ENCODE measurements at places on chromosomes 11 and 22.

DNA sequence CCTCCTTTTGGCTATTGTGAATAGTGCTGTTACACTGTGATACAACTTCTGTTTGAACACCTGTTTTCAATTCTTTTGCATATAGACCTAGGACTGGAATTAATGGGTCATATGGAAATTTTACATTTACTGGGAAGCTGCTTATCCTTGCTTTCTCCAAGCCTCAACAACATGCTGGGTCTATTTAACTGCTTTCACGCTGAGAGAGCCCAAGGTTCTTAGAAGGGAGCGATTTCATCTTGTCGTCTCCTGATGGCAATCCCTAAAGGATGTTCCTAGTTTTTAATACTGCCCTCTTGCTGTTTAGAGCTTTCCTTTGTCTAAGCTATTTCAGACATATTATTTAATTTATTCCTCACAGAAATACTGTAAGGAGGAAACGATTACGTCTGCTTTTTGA lies 15.5 kb downstream of the IRAG1 start:
- DNase-seq: no peak

GRCh38 chr22:29758959-29759358 lies 7.8 kb downstream of the ZMAT5 start:
- DNase-seq: no peak

- DNase-seq: no peak
These were observed 24.3 kb upstream of the MOB2 start for GRCh38 chr11:1510928-1511327.

DNA sequence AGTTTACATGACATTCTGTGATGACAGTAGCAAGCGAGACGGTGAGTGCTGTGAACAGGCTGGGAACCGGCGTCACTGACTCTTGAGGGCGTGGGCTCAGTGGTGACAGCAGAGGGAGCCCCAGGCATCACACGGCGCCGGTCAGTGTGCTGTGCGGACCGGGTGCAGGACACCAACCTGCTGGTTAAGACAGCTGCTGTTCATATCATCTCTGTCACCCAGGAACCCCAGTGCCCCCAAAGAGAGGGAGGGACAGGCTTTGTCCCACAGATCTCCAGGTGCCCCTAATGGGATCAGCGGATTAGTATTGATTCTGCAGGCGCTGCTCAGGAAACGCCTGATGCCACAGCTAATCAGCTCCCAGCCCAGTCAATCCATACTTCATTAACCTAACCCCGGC lies 18.4 kb downstream of the B3GAT1 start:
- no peak for DNase-seq

GRCh38 chr22:23389271-23390071 lies 190.6 kb downstream of the IGLL1 start:
- DNase-seq: no peak

GRCh38 chr22:49666146-49666809 lies 161.4 kb downstream of the BRD1 start:
- DNase-seq: no peak

DNA sequence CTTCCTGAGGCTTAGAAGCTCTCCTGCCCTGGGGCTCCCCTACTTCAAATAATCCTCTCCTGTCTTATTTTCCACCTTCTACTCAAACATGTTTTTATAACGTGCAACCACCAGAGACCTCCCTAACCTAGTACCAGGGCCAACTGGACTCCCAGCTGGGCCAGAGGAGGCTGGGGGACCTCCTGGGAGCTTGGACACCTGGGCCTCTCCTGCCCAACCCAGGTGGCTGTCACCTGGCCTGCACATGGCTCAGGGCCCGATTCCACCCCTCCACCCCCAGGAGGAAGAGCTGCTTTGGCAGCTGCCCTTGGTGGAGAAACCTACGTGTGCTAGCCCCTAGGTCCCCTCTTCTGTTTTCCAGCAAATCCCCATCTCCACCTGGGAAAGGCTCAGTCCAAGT lies 105.2 kb downstream of the ABTB2 start:
- no peak for DNase-seq

DNA sequence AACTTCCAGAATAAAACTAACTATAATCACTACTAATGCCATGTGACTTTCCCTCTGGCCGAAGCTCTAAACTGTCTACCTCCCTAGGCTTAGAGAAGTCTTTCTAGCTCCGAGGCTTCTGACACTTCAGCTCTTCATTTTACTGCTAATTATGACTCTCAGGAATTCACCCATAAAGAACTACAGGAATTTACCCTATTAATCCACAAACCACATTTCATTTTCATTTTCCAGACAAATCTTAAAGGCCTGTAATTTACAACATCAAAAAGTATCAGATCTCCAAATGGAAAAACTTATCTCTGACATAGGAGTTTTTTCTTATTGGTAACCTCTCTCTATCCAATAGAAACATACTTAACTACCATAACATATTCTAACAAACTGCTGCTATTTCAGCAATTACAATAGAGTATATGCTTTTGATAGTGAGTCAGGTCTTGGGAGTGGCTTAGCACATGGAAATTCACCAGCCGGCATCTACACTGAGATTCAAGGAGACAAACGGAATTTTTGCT lies 33.4 kb downstream of the MRTFA start:
- DNase-seq: no peak

DNA sequence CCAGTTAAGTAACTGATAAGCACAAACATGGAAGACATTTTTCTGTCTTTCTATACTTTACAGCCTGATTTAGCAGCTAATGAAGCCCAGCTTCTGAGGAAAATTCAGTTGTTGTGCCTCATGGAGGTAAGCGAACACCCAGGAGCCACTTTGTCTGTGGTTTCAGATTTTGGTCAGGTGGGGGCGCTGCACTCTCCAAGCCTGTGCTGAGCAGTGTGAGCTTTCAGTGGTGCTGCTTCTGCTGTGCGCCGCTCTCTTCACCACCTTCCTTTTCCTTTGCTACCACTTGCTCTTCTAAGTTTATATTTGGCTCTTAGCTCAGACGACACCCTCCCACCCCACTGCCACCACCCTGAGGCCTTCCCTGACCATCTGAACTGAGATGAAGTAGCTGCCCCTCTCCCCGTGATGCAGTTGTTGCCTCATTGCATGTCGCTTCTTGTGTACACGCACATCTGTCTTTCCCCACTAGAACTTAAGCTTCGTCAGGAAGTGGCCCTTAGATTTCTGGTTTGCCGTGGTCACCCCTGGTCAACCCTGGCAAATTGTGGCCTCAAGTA lies 14.0 kb downstream of the PSMD13 start:
- DNase-seq: no peak

DNA sequence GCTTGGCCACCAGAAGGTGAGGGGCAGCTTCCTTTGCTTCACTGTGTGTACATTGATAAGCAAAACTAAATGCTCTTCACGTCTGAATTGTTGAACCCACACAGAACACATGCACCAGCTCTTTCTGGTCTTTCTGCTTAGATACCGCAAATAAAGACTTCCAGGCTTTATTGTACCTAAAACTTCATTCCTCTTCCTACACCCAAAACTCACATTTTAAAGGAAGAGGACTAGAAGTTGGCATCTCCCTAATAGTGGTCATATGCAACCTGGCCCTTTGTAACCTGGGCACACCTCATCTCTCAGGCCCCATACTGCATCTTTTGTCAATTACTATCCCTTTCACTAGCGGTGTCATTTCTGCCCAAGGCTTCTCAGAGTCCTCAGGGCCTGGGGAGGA lies 5.9 kb downstream of the SLC17A6 start:
- DNase-seq: no peak

- DNase-seq: no peak
These were observed 13.6 kb upstream of the GALNT18 start for GRCh38 chr11:11635443-11635842.

DNA sequence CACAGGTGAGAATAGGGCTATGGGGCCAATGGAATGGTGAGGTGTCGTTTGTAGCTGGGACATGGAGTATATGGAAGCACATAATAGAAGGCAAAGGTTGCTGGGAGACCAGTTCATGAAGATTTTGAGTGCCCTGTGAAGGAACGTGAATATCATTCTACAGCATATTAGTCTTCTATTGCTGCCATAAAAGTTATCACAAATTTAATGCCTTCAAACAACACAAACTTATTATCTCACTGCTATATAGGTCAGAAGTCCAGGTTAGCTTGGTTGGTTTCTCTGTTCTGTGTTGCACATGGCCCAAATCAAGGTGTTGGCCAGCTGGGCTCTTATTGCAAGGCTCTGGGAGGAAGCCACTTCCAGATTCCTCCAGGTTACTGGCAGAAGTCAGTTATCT lies 110.6 kb downstream of the SYN3 start:
- no peak for DNase-seq

DNA sequence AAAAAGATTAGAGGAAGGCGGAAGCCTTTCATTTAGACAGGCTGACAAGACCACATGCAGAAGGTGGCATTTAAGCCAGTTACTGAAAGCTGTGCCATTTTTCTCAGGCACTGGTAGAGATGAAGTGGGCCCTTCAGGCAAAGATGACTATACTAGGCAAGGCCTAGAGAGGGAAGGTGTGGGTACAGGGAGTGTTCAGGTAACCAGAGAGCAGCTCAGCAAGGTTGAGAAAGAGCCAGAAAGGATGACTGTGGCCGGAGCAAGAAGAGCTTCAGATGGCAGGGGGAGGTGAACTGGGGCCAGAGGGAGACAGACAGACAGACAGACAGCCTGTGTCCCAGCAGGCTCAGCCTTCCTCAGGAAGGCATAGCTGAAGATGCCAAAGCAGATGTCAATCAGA lies 88.1 kb upstream of the NARS2 start:
- DNase-seq: no peak

DNA sequence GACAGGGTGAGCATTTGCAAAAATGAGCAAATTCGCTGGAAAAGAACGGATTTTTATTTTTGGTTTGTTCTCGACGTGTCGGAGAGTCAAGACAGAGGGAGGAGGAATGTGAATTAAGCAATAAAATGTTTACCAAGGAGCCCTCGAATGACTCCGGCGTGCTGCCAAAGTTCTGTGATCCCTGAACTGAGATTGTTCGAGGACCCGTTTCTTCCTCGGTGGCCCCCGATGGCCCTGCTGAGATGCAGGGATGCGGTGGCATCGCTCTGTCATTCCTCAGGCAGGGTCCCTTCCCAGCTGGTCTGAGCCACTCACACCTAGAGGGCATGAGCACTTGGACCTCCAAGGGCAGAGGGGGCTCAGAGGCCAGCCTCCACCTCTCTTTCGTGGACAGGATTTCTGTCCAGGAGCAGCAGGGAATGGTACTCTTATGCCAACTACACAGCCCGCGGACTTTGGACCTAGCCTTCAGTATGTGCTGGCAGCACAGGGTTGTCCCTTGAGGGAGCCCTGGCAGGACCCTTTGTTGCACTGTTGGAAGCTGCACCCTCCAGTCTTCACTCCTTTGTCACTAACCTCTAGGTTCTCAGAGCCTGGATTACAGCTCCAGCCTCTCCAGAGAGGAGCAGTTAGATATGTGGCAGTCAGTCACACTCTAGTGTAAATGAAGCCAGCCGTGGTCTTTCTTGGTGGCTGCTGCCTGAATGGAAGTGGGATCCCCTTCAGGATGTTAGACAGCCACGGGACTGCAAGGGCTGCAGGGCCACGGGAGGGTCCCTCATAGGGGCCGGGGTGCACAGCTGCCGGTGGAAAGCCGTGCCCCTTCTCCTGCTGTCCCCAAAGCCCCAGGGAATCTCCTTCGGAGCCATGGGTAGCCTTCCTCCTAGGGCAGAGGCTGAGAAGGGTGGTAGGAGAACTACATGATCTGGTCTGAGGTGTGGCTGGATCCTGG lies 109.4 kb upstream of the ANO1 start:
- no peak for DNase-seq

- DNase-seq: peak; percentile 69
These were observed 469.2 kb upstream of the ANO5 start for GRCh38 chr11:21723678-21724077.

DNA sequence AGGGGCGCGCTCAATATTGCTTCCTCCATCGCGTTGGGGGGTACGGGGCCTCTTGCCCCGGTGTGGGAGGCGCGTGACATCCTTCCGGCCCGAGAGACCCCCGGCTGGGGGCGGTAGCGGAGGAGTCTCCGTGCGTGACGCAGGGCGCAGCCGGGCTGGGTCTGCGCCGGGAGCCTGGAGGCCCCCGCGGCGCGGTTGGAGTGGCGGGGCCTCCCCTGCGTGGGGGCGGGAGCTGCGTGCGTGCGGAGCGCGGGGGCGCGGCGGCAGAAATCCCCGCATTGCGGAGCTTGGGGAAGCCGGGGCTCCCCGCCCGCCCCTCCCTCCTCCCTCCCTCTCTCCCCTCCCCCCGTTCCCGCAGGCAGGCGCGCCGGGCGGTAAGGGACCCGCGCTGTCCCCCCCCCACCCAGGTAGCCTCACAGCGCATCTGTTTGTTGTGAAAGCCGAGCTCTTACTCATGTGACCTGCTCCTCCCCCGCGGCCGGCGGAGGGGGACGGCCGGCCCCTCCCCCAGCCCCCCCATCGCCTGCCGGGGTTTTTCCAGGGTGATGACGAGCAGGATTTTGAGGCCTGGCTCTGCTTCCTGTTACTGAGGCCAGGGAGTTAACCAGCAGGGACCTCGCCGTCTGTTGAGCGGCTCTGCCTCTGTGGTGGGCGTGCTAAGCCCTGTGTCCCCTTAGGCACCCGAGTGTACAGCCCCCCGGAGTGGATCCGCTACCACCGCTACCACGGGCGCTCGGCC lies 1.6 kb downstream of the PIM3 start:
- DNase-seq: peak; percentile 59

- no peak for DNase-seq
These were observed 77.0 kb upstream of the DDI1 start for GRCh38 chr11:103959279-103959942.

- no peak for DNase-seq
These were observed 44.5 kb downstream of the ME3 start for GRCh38 chr11:86627776-86628455.

GRCh38 chr11:74377689-74378088 lies 20.5 kb downstream of the PGM2L1 start:
- DNase-seq: no peak

GRCh38 chr11:92709329-92709728 lies 260.1 kb upstream of the MTNR1B start:
- DNase-seq: no peak

DNA sequence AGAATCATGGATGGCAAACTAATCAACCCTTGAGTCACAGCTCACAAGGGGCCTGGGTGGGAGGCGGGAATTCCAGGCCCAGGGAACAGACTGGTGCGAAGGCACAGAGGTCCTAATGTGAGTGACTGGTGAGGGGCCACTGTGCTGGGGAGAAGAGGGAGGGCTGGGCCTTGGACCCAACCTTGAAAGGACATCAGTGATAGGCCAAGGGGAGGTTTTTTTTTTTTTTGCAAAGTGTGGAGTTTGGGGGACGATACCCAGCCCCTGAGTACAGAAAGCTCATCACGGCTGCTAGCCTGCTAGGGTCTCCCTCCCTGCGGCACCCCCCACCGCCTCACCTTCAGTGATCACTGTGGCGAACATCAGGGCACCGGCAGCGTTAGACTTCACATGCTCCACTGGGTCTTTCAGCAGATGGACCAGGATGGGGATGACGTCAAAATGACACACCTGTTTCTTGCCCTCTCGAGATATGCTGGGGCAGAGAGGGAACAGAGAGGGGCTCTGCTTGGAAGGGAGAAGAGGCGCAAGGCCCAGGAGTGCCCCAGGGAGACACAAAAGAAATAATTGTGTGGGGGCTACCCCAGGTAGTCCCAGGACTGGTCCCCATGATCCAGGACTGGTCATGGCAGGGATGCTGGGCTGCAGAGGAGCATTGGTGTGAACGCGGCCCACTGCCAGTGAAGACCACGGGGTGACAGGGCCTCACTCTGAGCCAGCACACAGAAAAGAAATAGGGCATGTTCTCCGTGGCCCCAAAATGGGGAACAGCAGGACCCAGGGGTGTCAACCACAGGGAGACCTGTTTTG lies 8.6 kb upstream of the GNAZ start:
- no peak for DNase-seq

- no peak for DNase-seq
These were observed 504 bp upstream of the ZNF215 start for GRCh38 chr11:6925636-6926207.

Data from NCI-H1105 (cell line).